ENCODE measurements at places on chromosomes 11 and 22.

DNA sequence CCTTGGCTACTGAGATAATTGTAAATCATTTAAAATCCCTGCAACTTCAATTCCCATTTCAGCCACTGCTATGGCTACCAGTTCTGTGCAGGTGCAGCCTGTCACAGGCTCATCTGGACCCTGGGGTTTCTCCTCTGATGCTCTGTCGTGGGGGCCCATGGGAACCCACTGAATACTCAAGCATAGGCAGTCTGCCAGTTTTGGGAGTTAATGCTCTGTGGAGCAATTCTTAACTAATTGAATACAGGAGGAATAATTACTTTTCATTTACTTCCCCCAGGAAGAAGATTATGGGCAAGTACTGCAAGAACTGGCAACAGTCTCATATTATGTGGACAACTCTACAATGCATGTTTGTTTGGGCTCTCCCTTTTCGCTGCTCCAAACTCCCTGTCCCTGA lies 25.9 kb downstream of the OR51E2 start:
- DNase-seq: no peak

- DNase-seq: no peak
These were observed 9.6 kb downstream of the FAM181B start for GRCh38 chr11:82724026-82724425.

DNA sequence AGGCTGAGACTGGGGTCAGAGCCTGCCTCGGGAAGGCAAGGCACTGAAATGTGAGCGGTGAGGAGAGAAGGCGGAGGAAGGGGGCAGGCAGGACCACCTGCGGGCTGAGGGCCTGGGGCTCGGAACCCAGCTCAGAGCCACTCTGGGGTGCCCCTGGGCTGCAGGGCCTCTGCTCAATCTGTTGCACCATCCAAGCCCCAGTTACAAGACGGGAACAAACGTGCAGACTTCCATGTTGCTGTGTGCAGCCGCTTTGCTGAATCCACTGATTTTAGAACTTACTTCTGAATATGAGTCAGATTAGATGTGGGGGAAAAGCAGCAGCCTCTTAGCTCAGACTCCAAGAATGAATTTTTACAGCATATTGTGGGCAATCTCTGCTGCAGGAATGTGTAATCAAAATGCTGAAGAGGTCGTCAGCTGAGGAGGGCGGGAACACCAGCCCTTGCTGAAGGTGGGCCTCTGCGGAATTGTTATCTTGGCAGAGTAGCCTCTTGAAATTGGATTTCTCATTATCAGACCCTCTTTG lies 21.6 kb downstream of the PARVG start:
- peak; percentile 61 for DNase-seq

DNA sequence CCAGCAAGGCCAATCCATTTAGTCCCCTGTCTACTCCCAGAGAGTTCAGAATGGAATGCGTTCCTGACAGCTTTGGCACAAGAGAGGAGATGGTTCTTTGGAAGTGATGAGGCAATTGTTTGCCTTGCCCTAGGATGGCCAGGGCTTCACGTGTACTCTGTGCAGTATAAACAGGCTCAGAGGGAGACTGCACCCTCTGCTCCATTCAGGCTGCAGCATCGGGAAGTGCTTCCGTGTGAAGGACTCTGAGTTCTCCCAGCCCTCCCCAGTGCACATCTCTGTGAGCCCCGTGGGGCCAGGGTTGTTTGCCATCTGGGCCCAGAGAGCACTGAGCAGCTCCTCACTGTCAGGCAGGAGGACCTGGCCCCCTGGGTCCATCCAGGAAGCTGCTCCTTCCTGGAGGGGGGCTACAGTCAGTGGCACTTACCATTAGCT lies 215.3 kb upstream of the TBCEL start:
- DNase-seq: no peak

Data from fibroblast of pulmonary artery (primary cell).